ENCODE measurements at places on chromosomes 7 and 10.

GRCh38 chr10:35640474-35640873 lies 1.6 kb downstream of the FZD8 start:
- DNase-seq, result peak; percentile 92

- DNase-seq, result no peak
Observed at GRCh38 chr7:76430211-76430610, 5.5 kb downstream of the ZP3 start.

DNA sequence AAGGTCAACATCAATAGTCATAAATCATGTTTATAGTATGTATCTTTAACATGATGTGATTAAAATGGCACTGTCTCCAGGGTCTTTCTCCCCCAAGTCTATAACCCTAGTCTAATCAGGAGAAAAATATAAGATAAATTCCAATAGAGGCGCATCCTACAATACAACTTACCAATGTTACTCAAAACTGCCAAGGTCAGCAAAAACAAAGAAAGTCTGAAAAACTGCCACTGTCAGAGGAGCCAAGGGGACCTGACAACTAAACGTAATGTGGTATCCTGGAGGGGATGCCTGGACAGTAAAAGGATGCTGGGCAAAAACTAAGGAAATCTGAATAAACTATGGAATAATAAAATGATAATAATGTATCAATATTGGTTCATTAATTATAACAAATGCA lies 63.9 kb downstream of the TPK1 start:
- DNase-seq, result no peak

GRCh38 chr7:107865956-107866775 lies 24.8 kb upstream of the DLD start:
- DNase-seq, result no peak

Measured in right cardiac atrium (tissue), 5 donors.